Foreskin melanocyte (primary cell): ENCODE measurements at places on chromosomes 12 and 14.
A peak's percentile ranks its signal among the peaks of the same experiment; 100 is the strongest.

DNA sequence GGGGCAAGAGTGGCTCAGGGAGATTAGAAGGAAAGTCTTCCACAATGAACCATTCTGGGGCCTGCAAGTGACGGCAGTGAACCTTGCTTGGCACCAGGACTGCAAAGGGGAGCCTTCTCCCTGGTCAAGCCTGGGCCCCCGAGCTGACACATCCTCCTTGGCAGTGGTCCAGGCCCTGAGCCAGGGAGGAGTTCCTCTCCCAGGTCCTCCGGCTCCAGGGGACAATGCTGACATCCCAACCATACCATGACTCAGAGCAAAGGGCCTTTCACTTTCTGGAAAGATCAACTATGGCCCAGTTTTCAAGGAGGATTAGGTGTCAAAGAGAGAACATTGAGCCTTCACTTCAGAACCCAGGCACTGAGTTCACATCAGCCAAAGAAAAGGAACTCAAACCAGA is 756.5 kb upstream of the TBX3 start:
- no peak for DNase-seq

- peak; percentile 37 for DNase-seq
Observed at GRCh38 chr12:24379861-24380521, 430.5 kb upstream of the SOX5 start.

- DNase-seq = no peak
Observed at GRCh38 chr12:121013715-121014114, 2.6 kb downstream of the C12orf43 start.

DNA sequence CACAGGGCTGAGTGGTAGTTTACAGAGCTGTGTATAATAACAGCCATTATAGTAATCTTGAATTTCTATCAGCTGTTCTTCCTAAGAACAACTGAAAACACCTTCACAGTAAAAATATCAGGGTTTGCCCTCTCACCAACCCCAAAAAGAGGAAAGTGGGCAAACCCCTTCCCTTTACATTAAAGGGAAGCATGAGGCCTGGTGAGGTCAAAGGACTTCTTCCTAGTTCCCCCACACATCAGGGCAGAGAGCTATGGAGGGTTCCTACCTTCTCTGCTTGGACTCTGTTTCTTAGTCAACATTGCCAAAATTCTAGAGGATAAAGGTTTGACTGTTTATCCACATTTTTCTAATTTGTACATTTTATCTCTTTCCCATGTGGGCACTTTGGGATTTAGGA is 4.4 kb upstream of the RPAP3 start:
- no peak for DNase-seq

- no peak for DNase-seq
Observed at GRCh38 chr12:126355346-126355745, 1290.1 kb downstream of the AACS start.

DNA sequence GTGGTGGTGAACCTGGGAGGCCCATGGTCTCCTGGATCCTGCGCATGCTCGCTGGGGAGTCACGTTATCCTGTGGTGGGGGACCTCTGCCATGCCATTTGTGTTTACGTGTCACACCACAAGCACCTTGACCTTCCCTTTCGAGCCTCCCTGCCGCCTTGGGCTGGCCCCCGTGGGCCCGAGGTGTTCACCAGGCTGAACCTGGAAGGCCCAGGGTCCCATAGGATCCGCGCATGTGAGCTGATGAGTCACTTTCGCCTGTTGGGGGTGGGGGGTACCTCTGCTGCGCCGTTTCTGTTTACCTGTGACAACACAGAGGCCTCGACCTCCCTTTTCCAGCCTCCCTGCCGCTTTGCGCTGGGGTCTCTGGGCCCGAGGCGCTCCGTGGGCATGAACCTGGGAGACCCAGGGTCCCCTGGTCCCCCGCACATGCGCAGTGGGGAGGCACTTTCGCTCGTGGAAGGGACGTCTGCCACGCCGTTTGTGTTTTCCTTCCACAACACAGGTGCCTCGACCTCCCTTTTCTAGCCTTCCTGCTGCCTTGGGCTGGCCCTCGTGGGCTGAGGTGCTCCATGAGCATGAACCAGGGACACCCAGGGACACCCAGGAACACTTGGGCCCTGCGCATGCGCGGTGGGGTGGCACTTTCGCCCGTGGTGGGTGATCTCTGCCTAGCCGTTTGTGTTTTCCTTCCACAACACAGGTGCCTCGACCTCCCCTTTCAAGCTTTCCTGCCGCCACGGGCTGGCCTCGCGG is 334.1 kb downstream of the ALG10 start:
- DNase-seq = no peak

DNA sequence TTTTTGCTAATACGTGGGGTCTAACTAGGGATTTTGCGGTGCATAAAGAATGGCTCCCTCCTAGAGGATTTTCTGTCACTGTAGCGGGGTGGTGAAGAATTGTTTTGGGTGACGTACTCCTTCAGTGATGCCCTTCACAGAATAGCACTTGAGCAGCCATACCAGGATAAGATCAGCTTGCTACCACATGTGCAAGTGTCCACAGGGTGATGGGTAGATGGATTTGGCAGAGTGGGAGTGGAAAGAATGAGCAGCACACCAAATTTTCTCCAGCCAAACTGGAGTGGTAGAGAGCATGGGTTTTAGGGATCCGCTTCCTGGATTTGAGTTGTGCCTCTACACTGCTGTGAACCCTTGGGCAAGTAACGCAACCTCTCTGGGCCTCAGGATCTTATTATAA is 2.3 kb downstream of the TCP11L2 start:
- DNase-seq = no peak

- no peak for DNase-seq
Observed at GRCh38 chr12:105419606-105420005, 89.1 kb downstream of the C12orf75 start.

GRCh38 chr14:102249041-102249440 is 55.9 kb downstream of the MOK start:
- no peak for DNase-seq

- DNase-seq = peak; percentile 72
Observed at GRCh38 chr12:57893431-57894353, 47.2 kb upstream of the CTDSP2 start.

DNA sequence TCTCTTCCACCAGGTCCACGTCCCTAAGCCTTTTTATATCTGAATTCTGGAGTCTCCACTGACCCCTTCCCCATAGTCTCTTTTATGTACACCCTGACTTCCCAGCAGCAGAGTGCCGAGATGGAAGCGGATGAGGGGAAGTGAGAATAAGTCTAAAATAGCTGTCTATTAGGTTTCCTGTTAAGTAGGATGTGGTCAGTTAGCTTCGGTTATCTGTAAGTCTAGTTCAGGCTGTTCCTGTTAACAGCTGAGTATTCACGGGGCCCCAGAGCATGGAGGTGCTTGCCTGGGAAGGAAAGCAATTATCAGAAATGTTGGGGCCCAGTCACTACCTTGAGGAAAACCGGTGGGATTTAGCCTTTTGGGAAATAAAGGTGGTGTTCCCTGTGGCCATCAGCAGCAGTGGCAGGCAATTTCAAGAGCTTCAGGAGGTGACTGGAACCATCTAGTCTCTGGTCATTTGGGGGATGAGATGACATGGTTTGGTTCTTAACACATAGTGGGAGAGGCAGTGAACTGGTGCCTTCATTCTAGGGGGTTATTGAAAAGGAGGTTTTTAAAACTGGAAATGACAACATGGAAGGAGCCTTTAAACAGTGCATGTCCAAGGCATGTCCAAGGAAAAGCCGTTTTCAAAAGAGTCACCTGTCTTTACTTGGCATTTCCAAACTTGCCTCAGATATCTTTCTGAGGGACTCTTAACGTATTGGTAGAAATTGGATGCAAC is 21.8 kb downstream of the CHST11 start:
- no peak for DNase-seq

DNA sequence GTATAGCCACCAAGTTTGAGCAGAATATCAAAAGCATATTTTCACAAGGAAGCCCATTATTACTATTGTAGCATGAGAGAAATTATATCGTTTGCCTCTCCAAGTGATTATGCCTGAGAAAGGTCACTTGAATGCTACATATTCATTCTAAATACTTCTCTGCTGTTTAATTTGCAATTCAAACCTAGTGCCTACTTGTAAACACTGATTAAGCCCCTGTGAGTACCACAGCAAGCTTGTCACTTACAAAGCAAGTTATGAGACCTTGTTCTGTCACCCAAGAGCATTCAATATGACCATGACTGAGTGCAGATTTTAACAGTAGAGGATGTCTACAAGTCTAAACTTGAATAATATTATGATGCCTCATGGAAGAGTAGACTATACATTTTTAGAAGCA is 124.7 kb upstream of the SSTR1 start:
- DNase-seq = no peak

DNA sequence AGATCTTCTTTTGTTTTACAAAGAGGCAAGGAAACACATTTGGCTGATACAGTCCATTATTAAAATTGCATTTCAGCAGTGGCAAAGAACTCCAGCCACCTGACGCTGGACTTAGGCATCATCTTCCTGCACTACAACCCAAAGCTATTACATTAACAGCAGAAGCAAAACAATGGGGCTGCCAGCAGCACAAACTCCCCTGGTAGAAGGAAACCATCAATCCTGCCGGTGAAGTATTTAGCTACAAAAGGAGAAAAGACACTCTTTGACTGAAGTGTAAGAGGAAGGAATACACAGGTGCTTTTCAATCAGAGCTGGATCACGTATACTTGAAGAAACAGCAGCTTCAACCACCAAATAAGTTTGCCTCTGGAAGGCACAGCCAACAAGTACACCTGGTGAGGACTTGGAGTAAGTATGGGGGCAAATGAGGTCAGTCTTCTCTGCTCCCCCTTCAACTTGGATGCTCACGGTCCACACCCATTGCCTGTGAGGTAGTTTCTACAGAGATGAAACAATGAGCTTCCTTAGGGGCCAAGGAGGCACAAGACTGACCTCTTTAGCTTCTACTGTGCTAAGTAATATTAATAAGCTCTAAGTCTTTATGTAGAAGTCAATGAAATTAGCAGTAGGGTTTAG is 125.9 kb upstream of the FOXN3 start:
- no peak for DNase-seq

- DNase-seq = no peak
Observed at GRCh38 chr12:127399451-127399850, 867.5 kb upstream of the TMEM132C start.

GRCh38 chr12:41943671-41944070 is 201.0 kb downstream of the GXYLT1 start:
- DNase-seq = no peak

DNA sequence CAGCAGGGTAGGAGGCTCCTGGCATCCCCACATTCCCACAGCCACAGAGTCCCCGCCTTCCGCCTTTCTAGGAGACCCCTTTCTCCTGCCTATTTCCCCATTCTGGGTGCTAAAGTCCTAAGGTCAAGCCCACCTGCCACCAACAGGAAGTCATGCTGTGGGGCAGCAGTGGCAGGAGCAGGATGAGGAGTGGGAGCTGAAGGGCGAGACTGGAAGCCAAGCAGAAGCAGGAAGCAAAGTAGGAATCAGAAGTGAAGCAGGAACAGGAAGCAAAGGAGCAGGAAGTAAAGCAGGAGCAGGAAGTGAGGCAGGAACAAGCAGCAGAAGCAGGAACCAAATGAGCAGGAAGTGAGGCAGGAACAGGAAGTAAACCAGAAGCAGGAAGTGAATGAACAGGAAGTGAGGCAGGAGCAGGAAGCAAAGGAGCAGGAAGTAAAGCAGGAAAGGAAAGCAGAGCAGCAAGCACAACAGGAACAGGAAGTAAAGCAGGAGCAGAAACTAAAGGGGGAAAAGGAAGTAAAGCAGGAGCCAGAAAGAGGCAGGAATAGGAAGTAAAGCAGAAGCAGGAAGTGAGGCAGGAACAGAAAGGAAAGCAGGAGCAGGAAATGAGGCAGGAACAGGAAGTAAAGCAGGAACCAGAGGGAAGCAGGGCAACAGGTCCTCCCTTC is 38.3 kb upstream of the RIMBP2 start:
- no peak for DNase-seq

- DNase-seq = no peak
Observed at GRCh38 chr14:91163316-91163715, 49.4 kb downstream of the DGLUCY start.

GRCh38 chr12:116196752-116197718 is 80.5 kb downstream of the MED13L start:
- no peak for DNase-seq

DNA sequence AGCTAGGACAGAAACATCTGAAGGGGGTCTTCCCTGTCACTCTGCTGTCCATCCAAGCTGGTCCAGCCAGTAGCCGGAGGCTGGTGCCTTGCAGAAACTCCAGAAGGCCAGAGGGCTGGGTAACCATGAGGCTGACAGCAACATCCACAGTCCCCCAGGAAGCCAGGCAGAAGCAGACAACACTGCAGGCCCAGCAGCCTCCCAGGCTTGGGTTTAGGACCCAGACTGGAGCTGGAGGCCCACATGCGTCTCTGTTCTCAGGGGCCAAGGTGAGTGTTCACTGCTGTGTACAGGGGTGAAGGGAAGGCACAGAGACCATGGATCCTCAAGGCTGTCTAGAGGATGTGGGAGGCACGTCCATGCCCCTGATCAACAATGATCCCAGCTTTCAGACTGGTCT is 136.4 kb upstream of the PRMT8 start:
- no peak for DNase-seq

GRCh38 chr12:49979016-49979586 is 6.4 kb downstream of the AQP6 start:
- DNase-seq = no peak

DNA sequence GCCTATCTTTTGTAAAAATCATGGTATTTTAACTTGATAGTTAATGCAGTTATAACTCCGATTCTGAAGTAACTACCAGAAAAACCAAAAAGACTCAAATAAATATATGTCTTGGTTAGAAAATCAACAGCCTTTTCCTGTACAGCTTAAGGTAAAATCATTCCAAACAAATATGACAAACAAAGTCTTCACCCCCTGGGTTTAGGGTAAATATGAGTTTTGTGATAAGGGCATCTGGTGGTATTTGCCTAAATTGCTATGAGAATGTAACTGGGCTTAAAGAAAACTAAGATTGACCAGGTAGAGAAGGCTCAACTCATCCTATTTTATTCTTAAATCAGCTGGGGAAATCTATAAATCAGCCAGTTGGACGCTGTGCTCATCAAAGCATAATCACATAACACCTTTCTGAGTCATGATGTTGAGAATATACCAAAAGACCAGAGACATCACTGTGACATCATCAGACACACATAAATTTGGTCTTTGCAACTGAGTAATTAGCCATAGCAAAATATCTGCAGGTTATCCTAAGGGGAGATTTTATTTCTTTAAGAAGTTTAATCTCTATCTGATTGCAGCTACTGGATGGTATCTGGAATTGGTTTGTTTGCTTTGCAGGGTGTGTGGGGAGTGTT is 133.9 kb downstream of the STXBP6 start:
- DNase-seq = no peak

GRCh38 chr12:92539110-92539749 is 163.6 kb upstream of the PLEKHG7 start:
- peak; percentile 67 for DNase-seq
